Muscle of arm (tissue), 14 donors: ENCODE measurements at places on chromosomes 7 and 10. TPM values are rescaled to one million over a fixed set of nuclear protein-coding genes. Genes with fewer than 3 reads are reported as not detected.
A peak's percentile ranks its signal among the peaks of the same experiment; 100 is the strongest.

The SDK1 gene
- polyA plus RNA-seq: 3.2 TPM

The ZNF425 gene
- polyA plus RNA-seq: not detected

The KMT2C gene
- 40.6 TPM for polyA plus RNA-seq

The ABLIM1 gene
- polyA plus RNA-seq: 75.0 TPM

The TLX1 gene
- not detected for polyA plus RNA-seq

The PNLIPRP3 gene
- not detected for polyA plus RNA-seq

The LRRN3 gene
- polyA plus RNA-seq: 11.9 TPM

The ITGA8 gene
- 7.1 TPM for polyA plus RNA-seq

The LYZL1 gene
- polyA plus RNA-seq: not detected

The MMRN2 gene
- polyA plus RNA-seq: 22.5 TPM

The SCART1 gene
- 1.7 TPM for polyA plus RNA-seq

GRCh38 chr10:76858721-76859120 is 778.9 kb downstream of the KCNMA1 start:
- no peak for DNase-seq

DNA sequence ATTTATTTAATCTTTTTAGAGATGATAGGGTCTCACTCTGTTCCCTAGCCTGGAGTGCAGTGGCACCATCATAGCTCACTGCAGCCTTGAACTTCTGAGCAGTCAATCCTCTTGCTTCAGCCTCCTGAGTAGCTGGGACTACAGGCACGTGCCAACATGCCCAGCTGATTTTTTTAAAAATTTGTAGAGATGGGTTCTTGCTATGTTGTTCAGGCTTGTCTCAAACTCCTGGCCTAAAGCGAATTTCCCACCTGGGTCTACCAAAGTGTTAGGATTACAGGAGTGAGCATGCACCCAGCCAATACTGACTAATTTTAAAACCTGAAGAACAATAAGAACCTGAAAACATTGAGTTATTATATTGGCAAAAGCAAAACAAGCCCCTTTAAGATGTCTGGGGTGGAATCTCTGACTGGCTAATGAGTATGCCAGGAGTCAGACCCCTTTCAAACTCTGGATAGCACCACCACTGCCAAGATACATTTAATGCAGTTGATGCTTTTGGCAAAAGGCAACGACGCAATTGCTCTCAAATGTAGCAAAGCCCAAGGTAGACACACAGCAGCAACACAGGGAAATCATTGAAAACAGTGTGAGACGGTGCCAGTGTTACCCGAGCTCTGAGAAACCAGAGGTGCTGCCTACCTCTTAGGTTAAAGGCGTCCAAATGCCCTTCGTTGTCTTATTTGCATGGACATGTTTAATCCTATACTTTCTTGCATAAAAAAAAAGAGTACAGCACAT is 40.7 kb upstream of the TOMM7 start:
- DNase-seq: no peak

- DNase-seq: peak; percentile 35
Observed at GRCh38 chr7:95330204-95330960, 6.0 kb upstream of the PON1 start.

- peak; percentile 86 for DNase-seq
Observed at GRCh38 chr7:5424749-5425506, 1.3 kb upstream of the TNRC18 start.

DNA sequence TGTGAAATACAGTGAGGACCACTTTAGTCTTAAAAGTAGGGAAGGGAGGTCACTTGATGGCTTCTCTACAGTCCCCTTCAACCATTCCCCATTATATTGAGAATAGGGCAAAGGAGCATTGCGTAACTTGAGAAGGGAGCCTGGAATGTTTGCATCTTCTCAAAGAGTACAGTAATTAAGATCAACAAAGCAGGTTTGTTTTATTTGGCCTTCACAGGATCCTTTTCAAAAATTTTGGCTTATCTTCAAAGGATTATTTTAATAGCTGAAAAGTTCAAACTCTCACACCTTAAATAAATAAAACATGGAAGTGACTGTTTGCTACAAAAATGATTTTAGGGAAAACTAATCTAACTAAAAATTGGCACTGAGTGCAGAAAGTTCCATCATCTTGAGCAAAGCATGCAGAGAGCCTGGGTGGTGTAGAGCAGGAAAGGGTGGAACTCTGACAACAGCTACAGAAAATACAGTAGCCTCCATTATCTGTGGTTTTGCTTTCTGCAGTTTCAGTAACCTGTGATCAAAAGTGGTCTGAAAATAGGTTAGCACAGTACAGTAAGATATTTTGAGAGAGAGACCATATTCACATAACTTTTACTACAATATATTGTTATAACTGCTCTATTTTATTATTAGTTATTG is 214.0 kb downstream of the MDFIC start:
- no peak for DNase-seq

DNA sequence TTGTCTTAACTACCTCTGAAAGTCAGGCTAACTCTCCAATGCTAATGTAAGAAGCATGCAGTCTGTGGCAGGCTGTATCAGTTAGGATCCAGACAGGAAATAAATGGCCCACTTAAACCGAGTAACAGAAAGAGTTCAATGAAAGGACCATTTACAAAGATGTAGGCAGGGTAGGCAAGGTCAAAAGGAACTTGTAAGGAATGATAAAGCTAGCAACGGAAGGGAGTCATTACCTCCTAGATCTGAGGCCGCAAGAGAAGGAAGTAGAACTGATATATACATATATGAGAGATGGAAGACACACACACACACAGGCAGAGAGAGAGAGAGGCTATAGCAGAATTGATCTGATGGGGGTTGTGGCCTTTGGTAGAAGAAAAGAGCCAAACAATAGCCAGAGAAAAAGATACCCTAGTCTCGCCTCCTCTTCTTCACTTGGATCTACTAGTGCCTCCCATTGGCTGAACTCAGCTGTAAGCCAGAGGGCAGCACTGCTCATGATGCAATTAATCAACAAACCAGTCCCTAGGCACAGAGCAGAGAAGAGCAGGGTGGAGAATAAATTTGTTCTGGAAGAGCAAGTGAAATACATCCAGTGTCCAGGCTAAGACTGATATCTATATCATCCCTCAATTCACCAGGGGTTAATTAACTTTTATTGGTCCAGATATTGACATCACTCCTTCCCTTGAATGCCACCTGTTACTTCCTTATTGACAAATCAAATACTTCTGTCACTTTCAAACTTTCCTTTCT is 91.2 kb downstream of the LSMEM1 start:
- DNase-seq: no peak

DNA sequence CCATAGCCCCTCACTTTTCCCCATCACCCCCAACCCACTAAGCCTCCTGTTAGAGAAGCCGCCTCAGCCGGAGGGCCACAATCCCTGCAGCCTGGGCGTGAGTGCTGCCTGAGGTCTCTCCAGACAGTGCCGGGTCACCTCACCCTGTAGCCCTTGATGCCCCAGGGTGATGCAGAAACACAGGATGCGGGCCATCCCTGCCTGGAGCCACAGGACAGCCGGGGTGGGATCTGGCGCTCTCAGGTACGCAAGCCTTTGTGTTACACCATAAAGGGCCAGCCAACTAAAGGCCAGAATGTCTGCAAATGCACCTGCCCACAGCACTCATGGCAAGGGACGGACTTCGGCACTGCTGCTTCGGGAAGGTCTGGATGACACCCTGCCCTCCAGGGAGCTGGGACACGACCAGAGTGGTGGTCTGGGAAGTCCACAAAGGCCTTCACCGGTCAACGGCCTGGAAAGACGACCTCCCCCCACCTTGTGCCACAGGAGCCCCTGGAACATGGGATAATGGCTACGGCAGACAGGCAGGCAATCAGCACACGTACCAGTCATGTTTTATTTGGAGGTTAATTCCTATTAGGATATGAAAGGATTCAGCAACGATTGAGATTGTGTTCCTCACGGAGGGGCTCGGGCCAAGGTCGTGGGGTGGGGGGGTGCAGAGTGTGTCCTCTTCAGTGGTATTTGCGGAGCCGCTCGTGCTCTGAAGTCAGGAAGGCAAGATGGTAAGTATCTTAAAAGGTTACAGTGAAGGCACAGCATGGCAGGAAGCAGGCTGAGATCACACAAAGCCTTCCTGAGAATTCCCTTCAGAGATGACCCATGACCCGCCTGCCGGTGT is 8.1 kb downstream of the ATP5MF start:
- no peak for DNase-seq

GRCh38 chr10:66218289-66218688 is 707.5 kb upstream of the LRRTM3 start:
- no peak for DNase-seq

DNA sequence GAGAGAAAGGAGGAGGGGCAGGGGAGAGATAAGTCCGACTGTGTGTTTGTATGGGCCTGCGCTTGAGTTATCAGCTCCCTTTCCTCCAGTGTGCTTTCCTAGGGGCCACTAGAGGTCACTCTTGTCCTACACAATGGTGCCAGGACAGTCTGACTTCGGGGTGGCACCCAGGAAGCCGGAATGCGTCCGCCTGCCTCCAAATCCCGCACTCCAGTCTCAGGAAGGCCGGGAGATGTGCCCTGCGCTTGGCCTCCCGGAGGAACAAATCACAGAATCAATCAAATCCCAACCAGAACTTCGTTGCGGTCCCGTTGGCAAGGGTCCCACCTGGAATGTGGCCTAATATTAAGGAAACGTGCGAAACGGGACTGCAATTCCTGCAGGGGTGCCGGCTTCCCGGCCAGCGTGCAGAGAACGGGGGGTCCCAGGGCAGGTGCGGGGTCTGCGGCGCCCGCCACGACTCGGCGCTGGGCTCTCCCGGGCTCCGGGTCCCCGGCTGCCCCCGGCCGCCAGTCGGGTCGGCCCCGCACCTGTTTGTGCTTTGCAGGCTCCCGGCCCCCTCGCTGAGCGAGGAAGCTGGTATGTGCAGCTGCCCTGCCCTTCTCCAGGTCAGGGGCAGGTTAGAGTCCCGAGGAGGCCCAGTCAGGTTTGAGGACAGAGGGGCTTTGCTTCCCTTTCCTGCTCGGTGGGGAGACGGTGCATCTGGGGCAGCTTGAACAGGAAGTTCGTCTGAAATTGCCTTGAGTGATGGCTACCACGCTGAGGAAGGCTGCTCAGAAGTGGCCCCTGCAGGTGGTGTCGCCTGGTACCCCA is 21.0 kb upstream of the HPS1 start:
- DNase-seq: peak; percentile 84

- DNase-seq: no peak
Observed at GRCh38 chr7:4225361-4225771, 456.7 kb upstream of the FOXK1 start.

GRCh38 chr7:13910805-13911551 is 78.5 kb downstream of the ETV1 start:
- DNase-seq: no peak

DNA sequence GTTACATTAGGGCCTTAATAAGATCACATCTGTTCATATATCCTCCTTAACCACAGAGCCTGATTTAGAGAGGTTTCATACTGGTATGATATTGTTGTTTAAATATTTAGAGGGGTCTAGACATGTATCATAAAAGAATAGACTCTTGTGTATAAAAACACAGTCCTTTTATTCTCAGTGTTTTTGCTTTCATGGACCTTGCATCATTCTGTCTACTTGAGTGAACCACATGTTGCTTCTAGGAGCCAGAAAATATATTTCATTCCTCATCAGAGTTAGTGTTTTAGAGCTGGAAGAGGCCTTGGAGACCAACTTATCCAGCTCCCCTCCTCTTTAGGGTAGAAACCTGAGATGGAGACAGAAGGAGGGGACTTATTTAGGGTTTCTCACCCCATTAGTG is 312.8 kb downstream of the LRMDA start:
- DNase-seq: no peak

- no peak for DNase-seq
Observed at GRCh38 chr7:18653381-18654155, 158.0 kb downstream of the HDAC9 start.

- no peak for DNase-seq
Observed at GRCh38 chr10:120426306-120426705, 30.7 kb upstream of the PLPP4 start.

DNA sequence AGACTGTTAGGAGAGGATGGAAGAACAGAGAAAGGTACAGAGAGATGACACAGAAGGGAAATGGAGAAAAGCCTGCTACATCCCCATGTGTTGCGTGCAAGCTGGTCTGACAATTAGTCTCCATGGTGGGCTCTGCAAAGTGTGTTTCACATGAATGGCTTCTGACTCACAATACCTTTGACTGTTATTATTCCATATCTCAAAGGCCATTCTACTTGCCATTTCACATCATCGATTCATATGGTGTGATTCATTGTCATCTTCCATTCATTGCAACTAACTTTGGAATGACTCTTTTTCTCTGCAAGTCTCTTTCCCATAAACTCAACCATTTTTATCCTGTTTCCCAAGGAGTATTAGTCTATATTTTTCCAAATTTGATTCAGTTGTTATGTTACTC is 208.9 kb upstream of the INHBA start:
- no peak for DNase-seq

DNA sequence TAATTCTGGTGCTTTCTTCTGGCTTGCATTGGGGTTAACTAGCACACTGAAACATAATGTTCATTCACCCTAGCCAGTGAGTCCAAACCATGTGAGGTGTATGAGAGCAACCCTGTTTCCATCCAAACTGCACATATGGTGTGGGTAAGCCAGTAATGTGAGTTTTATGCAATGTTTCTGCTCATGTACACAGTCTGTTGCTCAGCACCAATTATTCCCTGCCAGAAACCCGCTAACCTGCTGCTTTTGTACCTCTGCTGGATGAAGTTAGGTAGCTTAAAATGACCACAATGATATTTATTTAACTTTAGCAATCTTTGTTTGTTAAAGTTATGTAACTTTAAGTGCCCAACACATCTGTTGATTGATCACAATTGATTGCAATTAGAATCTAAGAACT is 93.7 kb upstream of the RPA3 start:
- no peak for DNase-seq

- no peak for DNase-seq
Observed at GRCh38 chr10:91587710-91588638, 44.9 kb downstream of the PPP1R3C start.

GRCh38 chr10:13483073-13483472 is 45.7 kb downstream of the BEND7 start:
- DNase-seq: no peak

GRCh38 chr7:95693551-95694333 is 78.6 kb upstream of the DYNC1I1 start:
- DNase-seq: no peak

- DNase-seq: no peak
Observed at GRCh38 chr7:156061689-156062255, 249.5 kb upstream of the SHH start.

DNA sequence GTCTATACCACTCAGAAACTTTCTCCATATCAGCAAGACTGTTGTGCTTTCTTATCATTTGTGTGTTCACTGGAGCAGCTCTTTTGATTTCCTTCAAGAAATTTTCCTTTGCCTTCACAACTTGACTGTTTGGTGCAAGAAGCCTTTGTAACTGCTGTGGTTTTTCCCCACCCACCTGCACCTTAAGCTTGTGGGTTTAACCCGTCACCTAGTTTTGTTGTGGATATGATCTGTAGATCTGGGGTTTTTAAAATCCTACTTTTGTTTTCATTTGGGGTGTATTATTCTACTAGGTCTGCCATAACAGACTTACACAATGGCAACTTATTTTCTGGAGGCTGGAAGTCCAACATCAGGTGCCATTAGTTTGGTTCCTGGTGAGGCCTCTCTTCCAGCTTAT is 30.5 kb upstream of the CHST3 start:
- DNase-seq: no peak
